ENCODE measurements at places on chromosomes 11 and 22.

DNA sequence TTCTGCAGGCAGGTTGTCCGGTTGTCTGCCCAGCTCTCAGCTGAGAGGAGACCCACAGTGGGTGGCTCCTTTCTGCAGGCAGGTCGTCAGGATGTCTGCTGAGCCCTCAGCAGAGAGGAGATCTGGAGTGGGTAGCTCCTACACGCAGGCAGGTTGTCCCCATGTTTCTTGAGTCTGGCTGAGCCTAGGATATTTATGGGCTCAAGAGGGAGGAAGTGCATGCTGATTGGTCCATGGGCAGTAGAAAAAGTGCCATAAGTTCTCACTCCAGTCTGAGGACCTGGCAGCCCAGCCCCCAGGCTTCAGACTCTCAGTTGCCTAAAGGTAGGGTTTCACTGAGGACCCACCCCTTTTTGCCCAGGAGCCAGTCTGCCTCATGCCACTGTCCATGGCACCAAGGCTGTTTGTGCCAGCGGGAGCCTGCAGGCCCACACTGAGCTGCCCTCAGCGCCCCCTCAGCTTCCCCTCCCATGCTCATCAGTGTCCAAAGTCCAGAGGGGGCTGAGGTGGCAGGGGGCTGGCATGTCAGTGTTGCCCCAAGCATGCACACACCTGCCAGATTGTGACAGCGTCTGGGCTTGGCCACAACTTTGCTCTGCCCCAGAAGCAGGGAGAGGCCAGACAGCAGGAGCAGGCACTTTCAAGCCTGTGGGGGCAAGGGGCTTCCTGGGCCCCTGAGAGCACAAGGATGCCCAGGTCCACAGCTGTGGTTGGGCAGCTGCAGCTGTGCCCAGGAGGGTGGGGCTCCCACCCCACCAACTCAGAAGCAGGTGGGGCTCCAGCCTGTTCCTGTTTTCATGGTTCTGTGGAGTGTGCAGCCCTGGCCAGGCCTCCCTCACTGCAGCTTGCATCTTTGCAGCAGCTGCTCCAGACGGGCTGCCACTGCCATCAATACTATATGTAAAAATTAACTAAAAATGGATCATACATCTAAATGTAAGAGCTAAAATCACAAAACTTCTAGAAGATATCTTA lies 3.8 kb upstream of the RNF141 start:
- no peak for DNase-seq

- peak; percentile 37 for DNase-seq
These were observed 71.7 kb downstream of the IGLL5 start for GRCh38 chr22:22959147-22959827.

DNA sequence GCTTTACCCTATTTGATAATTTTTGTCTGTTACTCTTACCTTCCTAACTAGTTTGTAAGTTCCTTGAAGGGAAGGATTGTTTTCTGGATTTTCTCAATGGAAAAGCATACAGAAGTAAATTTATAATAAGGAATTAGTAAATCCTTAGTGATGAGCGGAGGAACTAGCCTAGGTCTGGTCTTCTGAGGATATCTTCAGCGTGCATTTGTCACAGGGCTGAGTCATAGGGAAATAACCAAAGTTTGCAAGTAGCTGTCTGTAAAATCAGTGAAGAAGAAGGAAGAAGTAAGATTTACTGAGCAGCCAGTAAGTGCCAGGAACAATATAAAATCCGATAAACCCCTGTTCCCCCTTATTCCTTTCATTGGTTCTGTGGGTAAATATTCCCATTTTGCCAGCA lies 162.7 kb upstream of the SORL1-AS1 start:
- no peak for DNase-seq

- no peak for DNase-seq
These were observed 885 bp downstream of the TRMU start for GRCh38 chr22:46336119-46337078.

DNA sequence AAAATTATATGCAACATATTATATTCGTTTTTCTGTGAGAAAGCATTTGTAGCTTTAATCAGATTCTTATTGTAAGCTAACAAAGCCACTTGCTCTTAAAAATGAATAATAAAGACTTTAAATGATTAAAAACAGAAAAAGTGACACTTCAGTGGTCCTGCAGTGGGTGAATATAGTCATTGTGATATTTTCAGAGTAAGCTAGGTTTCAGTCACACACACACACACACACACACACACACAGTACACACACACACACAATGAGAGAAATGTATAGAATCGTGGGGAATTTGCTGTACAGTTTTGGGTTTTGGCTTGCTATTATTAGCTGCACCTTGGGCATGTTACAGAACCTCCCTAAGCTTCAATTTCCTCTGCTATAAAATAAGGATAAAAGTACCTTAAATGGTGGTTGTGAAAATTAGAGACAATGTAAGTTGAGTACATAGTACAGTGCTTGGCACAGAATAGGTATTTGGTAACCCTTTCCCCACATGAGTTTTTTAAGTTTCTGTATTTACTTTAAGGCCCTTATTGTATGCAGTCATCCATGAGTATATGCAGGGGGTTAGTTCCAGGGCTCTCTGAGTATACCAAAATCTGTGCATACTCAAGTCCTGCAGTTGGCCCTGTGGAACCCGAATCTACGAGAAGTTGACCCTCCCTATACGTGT lies 39.8 kb downstream of the CSTPP1 start:
- DNase-seq: no peak

DNA sequence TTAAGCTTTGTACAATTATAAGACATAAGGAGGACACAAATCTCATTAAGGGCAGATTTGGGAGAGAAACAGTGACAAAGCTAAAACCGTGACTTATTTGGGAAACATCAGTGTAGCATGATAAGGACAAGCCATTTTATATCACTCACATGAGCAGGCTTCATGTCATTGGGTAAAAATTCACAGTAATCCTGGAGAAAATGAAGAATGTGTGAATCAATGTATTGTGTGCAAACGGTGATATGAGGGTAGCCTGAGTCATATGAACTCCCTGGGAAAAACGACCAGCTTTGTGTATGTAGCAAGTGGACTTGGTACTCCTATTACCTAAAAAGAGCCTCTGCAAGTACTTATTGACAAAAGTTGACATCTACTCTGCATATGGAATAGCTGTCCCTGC lies 6.0 kb upstream of the TRIM34 start:
- DNase-seq: no peak

GRCh38 chr11:35218956-35219355 lies 80.0 kb downstream of the CD44 start:
- no peak for DNase-seq

DNA sequence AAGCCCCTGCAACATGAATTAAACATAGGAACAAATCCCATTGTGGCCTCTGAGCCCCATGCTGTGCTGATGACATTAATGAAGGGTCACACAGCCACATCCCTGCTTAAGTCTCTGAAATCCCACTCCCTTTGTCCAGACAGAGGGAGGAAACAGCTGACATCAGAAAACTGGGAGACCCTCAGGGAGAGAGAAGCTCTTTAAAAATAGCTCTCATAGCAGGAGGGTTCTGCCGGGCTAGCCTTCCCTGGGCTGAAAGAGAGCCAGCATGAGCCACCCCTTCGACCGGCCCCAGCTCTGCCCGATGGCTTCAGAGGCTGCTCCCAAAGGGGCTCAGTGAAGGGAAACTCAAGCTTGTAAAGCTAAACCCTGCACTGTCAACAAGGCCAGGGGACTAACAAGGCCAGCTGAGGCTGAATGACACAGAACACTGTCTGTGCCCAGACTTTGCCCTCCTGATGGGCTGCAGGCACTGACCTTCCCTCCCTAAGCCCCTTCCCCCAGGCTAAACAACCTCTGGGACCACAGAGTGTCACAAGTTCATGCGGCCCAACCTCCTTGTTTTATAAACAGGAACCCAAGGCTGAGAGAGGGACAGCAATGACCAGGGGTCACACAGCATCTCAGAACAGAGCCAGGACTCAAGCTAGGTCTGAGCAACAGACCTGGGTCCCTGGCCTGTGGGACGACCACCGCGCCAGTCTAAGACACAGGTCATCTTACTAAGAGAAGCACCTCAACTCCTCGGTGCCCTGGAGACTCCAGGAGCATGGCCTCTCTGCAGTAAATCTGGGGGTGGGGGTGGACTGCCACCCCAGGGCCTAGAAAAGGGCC lies 163.8 kb downstream of the CHST1 start:
- DNase-seq: no peak

- no peak for DNase-seq
These were observed 8.3 kb downstream of the TBC1D22A start for GRCh38 chr22:46770726-46771125.

- no peak for DNase-seq
These were observed 965 bp upstream of the PAMR1 start for GRCh38 chr11:35526370-35526792.

DNA sequence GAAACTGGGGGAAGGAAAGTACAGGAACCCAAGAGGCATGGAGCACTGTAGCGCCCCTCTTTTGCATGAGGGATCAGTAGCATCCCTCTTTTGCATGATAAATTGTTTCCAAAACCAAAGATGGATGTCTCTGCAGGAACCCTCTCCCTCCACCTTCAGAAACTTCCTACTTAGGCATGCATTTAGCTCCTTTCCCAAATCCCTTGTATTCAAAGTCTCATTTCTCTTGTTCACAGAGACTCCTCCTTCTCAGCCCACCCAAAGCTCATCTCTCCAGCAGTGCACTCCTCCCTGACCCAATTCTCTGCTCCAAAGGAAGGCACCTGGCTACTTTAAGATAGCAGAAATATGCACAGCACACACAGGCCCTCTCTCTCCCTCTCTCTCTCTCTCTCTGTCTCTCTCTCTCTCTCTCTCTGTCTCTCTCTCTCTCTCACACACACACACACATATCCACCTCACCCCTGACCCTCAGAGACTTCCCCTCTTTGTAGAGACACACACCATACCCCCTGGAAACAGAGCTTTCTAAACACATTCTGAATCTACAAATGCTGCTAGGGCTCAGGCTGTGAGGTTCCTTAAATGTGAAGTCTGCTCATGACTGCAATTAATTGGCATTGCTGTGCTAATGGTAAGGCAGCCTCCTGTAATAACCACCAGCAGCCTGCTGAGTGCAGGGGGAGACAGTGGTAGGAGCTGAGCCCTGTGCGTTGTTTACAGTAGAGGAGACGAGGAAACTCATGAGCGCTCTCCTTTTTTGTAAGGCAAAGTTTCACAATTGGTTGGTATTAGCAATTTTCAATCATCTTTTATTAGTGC lies 519.6 kb downstream of the NTM start:
- no peak for DNase-seq

- peak; percentile 61 for DNase-seq
These were observed 2.1 kb downstream of the MED15 start for GRCh38 chr22:20509344-20510047.

DNA sequence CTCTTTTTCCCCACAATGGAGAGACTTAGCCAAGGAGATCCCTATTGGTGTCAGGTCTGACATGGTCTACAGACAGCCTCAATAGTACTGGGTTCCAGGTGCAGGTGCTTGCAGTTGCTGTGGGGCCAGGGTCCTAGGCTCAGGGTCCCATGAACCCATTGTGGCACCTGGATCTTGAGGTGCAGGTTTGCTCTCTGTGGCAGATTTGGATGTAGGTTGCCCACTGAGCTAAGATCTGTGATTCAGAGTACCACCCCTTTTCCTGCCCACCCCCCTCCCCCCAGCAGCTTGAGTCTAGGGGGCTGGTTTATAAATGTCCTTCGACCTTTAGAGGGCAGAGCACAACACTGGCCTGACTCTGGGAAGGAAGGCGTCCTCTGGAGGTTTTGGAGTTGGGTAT lies 147.0 kb downstream of the APIP start:
- no peak for DNase-seq

DNA sequence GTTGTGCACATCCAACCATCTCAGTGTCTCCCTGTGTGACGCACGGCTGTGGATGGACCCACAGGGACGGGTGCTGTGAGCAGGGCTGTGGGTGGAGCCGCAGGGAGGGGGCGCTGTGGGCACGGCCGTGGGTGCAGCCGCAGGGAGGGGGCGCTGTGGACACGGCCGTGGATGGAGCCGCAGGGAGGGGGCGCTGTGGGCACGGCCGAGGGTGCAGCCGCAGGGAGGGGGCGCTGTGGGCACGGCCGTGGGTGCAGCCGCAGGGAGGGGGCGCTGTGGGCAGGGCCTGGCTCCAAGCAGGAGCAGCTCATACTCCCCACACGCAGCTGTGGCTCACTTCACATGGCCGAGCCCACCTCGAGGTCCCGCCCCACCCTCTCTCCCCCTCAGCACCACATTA lies 6.0 kb upstream of the MAPK11 start:
- no peak for DNase-seq

GRCh38 chr22:18156878-18157713 lies 7.1 kb downstream of the USP18 start:
- DNase-seq: no peak

- no peak for DNase-seq
These were observed 101.0 kb downstream of the PDE2A start for GRCh38 chr11:72573072-72573854.

DNA sequence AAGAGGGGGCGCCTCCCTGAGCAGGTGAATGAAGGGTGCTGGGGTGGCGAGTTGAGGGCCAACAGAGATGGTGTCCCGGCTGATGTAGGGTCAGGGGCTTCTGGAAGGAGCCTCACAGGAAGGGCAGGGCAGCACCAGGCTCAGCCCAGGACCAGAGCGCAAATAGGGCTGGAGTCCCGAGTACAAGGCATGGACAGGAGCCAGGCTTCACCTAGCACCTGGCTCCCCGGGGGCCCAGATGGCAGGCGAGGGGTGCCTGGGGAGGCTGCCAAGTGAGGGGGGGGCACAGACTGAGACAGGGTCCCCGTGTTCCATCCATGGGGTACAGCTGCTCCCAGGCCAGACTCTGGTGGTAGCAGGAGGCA lies 105.8 kb downstream of the KCNQ1 start:
- no peak for DNase-seq

DNA sequence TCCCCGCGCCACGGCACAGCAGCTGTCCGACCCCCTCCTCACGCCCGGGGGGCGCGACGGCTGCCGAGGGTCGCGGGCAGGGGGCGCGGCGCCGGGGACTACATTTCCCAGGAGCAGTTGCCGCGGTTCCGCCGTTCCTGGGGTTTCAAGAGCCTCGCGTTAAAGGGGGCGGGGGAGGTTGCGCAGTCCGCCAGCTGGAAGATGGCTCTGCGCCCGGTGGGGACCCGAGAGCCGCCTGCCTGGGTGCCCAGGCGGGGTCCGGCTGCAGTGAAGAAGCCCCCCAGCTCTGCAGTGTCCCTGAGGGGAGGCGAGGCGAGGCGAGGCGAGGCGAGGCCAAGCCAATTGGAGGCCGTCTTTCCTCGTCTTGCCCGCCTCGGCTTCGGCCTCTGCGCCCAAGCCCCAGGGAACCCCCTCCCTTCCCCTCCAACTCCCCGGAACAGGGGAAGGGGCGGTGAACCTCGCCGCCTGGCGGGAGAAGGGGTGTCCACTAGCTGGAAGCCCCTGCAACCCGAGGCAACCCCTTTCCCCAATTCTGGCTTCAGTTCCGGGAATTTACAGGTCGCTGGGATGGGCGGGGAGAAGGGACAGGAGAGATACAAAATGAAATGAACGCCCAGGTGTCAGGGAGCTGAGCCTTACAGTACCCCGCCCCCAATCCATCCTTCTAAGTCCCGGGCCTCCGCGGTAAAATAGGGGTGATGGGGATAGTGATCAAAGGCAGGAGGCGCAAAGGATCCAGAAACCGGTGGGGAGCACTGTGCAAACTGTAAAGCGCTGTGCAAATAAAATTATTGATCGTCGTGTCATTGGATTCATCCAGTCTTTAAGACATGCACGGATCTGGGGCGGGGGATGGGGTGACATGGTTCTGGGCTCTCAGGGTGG lies 5.2 kb upstream of the GCAT start:
- no peak for DNase-seq

DNA sequence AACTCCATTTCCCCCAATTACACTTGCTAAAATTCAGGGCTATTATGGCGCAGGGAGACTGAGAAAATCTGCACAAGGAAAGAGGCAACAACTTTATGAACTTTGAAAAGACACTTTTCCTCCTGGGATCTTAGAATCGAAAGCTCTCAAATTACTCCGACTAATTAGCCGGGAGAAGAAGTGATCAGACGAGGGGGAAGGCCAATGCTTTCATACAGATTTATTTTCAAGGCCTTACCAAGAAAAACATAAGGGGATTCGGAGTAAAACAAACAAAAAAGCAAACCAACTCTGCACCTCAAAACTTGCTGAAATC lies 1.6 kb downstream of the PAX6 start:
- no peak for DNase-seq

Data from activated CD4-positive, alpha-beta T cell treated with anti-CD3 and anti-CD28 coated beads, Interleukin-2, amount 50 U/mL, for 24 hours (primary cell).